Cortex of kidney (tissue), 1 donor: ENCODE measurements at places on chromosomes 7 and 10.

DNA sequence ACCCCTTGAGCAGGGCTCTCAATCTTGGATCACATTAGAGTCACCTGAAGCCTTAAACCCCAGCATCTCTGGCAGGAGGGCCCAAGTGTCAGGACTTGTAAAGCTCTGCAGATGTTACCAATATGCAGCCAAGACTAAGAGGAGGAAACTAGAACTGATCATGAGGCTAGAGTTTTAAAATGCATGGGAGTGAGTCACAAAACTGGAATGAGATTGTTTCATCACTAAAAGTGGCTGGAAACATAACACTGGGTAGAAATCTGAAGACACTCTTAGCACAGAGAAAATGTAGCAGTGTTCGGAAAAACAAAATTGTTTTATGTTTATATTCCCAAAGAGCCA lies 63.3 kb upstream of the GHITM start:
- DNase-seq: no peak

DNA sequence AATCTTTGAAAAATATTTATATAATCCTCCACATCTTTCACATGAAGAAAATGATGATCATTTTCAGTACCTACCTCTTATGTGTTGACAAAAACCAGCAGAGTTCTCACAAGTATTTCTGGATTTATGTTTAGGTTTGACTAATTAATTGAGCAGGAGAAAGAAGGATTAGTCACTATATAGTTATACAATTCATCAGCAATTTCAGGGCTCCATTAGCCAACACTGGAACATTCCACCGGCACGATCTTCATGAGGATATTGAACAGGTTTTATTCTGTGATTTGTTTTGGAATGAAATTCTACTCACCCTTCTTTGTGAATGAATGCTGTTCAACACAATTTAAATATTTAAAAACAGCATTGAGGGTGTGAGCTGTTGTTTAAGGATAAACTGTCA lies 163.2 kb downstream of the SEM1 start:
- no peak for DNase-seq

DNA sequence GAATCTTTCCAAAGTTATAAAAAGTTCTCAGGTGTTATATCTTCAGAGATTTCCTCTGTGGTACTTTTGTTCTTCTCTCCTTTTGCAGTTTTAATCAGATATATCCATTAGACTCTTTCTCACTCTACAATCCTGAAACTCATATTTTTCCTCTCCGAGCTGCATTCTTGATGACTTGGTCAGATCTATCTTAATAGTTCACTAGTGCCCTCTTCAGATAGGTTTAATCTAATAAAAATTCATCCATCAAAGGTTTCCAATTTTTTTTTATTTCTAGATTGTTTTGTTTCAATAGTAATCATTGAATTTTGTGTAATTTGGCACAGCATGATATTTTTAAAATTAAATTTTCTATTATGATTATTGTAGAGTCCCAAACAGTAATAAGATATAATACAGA lies 21.8 kb upstream of the DGKB start:
- DNase-seq: no peak

DNA sequence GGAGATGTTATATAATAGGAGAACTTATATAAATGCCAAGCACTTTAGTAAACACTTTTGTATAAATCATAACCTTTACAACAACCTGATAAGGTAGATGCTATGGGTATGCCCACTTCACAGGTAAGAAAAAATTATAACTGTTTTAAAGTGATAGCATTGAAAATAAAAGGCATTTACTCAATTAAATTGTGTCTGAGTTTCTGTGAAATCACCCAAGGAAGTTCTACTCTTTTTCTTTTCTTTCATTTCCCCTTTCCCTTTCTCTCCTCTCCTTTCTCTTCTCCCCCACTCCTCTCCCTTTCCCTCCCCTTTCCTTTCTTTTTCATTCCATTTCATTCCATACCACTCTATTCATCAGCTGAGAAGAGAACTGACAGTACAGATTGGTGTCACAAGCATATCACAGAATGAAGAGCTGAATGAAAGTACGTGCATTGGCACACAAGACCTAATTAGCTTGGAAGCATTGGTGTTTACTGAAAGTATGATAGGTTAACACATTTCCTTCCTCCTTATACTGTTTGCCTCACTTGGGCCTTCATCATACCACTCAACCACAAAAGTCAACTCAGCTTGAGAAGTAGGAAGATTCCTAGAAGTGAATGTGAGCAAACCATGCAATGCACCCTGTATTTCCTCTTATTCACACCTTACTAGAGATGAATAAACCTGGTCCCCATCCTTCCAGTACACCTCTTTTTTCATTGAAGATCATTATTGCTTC lies 117.9 kb upstream of the AGR3 start:
- no peak for DNase-seq

GRCh38 chr7:2638224-2638991 lies 6.6 kb downstream of the TTYH3 start:
- no peak for DNase-seq

- DNase-seq: no peak
These were observed 184.9 kb upstream of the WDR11 start for GRCh38 chr10:120666308-120666707.

DNA sequence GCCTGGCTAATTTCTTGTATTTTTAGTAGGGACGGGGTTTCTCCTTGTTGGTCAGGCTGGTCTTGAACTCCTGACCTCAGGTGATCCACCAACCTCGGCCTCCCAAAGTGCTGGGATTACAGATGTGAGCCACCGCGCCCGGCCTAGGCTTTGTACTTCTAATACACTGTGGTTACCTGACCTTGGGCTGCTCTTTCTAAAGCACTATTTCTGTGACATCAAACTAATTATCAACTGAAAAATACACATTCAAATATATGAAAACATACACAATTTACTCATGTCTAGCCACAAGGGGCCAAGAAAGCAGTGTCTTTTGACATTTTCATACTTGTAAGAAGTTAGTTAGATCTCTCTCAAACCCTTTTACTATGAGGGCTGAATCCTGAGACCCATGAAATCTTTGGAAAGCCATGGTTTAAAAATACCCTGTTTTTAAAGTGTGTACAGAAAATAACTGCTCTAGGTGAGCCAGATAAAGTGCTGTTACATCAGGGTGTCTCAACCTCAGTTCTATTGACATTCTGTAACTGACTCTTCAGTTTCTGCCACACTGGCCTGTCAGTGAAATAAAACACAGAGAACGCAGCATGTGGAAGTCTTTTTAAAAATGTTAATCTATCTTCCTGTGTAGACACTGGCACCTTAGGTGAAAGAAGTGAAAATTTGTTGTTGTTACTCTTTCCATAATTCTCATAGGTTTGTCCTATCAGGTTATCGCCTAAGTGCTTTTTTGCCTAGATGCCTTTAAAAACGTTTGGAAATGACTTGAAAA lies 58.8 kb downstream of the CREM start:
- no peak for DNase-seq

DNA sequence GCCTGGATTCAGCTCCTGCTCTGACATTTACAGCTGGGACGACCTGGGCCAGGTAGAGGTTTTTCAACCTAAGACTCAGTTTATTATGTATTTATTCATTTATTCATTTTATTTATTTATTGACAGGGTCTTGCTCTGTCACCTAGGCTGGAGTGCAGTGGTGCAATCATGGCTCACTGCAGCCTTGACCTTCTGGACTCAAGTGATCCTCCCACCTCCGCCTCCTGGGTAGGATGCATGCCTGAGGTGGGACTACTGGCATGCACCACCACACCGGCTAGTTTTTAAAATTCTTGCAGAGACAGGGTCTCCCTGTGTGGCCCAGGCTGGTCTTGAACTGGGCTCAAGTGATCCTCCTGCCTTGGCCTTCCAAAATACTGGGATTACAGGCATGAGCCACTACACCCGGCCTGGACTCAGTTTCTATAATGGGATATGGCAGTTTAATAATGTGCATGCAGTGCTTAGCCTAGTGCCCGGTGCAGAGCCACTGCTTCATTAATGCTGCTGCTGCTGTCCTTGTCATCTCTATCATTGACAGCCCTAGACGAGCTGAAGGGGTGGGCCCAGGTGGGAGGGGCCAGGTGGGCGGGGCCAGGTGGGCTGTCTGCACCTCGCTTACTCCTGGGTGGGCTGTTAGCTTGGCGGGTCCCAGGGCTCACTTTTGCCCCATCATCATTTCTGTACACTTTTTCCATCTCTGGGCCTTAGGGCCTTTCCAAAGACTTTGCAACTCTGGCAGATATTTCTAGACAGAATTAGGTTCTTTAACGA lies 92.6 kb downstream of the LHPP start:
- DNase-seq: no peak
